ENCODE measurements at places on chromosomes 2 and 18.

DNA sequence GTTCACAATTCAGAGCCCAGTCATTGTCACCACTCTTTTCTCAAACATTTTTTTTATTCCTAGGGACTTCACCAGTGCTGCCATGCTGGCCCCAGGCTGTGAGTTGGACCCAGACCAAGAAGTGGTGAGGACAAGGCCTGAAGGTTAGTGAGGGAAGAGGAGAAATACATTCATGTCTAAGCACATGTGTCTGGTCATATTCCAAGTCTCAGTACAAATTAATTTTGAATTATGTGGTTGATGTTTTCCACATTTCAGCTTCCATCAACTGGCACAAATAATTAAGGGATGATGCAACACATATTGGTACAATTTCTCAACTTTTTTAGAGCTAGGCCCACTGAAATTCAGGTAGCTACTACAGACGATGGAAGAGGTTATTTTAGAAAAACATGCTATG lies 106.6 kb upstream of the UPP2 start:
- no peak for DNase-seq

- DNase-seq: peak; percentile 49
Measured at GRCh38 chr2:28393114-28393836, 617 bp downstream of the FOSL2 start.

DNA sequence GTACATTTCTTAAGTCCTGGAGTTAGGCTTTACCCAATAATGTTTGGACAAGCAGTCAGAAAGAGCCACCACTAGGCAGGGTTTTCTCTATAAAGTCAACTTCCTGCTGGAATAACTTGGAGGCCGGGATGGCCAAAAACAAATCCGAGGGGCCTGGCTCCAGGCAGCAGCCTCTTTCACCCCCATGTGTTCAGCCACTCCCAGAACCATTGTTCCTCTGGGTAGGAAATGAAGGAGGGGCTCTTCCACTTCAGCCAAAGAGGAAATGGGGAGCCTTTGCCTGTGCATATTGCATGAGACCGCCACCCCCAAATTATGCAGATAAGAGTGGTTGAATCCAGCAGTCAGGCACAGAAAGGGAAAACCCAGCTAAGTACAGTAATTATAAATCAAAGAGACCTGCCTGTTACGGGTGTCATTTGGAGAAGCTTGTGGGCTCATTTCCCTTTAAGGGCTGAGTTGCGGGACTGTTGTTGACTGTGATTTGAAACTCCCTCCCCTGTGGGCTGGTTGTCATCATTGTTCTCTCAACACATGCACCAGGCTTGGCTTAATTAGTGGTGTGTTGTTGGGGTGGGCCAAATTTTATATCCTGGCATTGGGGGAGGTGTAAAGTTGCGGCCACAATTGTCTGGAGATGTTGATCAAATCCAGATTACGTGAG lies 212.8 kb upstream of the SOX11 start:
- DNase-seq: peak; percentile 75

DNA sequence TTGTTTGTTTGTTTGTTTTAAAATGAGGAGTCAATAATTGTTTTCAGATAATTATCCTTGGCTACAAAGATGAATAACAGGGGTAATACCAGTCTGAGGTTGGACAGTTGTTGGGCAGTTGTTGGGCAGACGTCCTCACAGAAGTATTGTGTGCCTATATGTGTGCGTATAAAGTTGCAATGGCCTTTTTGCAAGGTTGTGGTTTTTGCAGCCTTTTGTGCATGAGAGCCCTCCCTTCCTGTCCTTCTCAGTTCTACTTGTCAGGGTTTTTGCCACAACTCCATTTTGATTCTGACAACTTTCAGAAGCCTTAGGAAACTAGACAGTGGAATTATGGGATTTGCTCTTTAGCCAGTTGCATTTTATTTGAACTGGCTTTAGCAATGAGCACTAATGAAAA lies 6.0 kb upstream of the STK39 start:
- no peak for DNase-seq

DNA sequence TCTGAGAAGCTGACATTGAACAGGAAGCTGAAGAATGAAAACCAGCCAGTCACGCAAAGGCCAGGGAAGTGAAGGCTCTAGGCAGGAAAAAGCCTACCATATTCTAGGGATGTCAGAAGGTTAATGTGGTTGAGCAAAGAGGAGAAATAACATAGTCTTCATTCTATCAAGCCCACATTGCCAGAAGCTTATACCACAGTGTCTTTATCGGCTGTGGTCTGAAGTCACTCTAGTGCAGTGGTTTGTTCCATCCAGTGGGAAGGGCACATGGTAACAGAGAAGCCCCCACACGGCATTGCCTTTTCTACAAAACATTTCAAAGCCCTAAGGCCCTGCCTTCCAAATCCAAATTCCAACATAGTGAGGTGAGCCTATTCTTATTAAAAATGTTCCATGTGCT lies 311.3 kb downstream of the TNS1 start:
- no peak for DNase-seq
